ENCODE measurements at places on chromosomes 12 and 14.

- no peak for DNase-seq
Observed at GRCh38 chr14:65620195-65620594, 207.7 kb downstream of the FUT8 start.

GRCh38 chr12:116673681-116674111 lies 64.2 kb downstream of the SPRING1 start:
- no peak for DNase-seq

- no peak for DNase-seq
Observed at GRCh38 chr14:56208520-56208919, 90.3 kb downstream of the PELI2 start.

- DNase-seq, result no peak
Observed at GRCh38 chr14:36221112-36221511, 44.6 kb upstream of the PTCSC3 start.

GRCh38 chr14:100372357-100373048 lies 49.4 kb downstream of the SLC25A47 start:
- DNase-seq, result no peak

DNA sequence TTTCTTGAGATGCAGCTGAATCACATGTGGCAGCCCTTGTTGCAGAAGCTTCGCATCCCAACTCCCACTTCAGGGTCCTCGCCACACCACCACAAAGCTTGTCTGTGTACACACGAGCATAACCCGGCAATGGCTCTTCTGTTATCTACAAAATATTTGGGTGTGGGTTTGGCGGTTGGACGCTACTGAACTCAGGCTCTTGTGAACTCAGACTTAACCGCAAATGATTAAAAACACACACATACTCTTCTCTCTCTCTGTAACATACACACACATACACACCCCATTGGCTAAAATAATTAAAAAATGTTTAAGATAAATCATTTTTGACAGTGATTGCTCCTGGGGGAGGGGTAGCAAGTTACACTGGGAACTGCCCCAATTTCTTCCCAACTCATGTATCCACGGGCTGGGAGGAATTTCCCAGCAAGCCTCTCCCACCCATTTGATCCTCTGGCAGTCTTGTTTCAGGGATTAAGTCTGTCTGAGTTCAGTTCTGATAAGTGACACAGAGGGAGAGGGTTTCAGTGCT lies 63.7 kb upstream of the MANSC4 start:
- DNase-seq, result no peak

DNA sequence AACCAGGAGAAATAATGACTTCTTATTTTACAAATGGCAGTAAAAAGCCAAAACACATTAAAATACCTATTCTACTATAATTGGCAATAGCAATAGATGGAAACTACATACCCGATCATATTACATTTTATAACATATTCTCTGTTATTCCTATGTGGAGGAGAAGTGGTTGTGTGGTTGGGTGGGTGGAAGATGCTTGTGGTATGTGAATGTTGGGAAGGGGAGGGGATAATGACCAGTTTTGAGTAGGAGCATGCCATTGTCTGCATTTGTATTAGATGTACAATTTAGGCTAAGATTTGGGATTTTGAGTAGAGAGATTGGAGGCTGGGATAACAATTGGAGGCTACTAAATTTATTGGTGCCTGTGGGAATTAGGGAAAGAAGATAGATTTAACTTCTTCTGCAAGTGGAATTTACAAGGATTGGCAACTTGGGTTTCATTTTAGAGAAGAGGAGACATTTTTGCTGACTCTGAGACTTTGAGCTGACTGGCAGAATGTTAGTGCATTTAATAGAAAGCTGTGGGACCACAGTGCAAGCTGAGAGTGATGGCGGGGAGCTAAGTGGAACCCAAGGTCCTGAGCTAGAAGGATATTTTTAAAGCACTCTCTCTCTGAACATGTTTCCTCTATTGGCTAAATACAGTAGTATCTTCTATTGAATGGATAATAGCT lies 65.2 kb downstream of the SLC16A7 start:
- DNase-seq, result no peak

- DNase-seq, result no peak
Observed at GRCh38 chr14:72788972-72789728, 104.8 kb downstream of the DPF3 start.

GRCh38 chr12:84362552-84362897 lies 550.1 kb downstream of the SLC6A15 start:
- DNase-seq, result no peak

- DNase-seq, result no peak
Observed at GRCh38 chr12:55681142-55682077, 26.3 kb downstream of the ITGA7 start.

DNA sequence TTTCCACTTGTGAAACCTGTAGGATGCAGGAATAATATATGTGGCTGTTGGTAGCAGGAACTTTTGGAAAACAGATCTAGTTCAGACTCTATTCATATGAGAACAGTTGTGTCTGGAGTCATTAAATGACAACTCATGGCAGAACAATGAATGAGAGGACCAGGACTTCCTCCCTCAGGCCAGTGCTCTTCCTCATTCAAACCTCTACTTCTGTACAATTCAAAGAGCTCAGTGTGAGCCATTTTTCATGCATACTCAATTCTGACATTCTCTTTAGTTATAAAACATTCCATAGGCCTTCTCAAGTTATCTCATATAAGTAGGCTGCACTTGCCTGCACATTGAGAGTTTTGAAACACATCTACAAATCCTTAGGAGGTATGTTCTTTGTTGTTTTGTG lies 1526.6 kb upstream of the FLRT2 start:
- no peak for DNase-seq

- peak; percentile 52 for DNase-seq
Observed at GRCh38 chr14:38505221-38505972, 249.5 kb upstream of the CLEC14A start.

DNA sequence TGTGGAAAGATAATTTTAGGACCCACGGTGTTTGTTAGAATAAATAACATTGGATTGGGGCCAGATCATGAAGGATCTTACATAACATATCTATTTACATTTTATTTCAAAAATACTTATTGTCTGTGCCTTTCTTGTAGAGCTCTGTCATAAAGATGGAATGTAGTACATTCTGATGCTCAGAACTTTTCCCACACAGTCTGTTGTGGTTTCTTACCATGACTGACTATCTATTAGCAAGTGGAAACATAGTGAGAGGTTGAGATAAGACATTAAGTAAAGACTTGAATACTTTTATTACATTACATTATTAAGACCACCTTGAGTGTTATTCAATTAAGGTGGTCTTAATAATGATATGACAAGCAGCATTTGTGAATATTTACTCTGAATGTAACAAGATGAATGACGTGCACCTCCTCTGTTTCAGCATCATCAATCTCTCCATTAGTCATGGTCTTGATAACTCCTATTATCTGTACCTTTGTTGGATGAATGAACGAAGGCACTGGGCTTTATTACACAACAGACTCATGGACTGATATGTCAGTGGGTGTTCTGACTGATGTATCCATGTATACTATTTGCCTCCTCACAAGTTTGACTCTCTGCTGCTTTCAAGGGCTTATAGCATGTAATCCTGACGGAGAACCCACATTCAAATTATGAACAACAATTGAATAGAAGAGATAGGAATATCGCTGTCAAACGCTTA lies 883.0 kb upstream of the FLRT2 start:
- no peak for DNase-seq

- DNase-seq, result no peak
Observed at GRCh38 chr12:132476038-132476414, 13.9 kb upstream of the FBRSL1 start.

- no peak for DNase-seq
Observed at GRCh38 chr14:75311356-75311755, 32.7 kb downstream of the FOS start.

DNA sequence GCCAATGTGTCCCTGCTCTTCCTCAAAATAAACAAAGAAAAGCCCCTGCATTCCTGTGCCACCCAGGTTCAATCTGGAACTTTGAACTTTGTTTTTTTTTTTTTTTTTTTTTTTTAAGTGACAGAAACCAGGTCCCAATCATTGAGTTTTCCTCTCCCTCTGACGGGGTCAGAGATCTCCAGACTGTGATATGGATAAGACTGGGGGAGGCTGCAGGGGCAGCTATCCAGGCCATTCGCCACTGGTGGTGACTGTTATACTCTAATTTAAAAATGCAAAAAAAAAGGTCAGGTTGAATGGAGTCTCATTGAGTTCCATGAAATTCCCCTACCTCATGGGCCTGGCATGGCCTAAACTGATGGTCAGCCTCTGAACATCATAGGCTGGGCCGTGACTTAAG lies 57.0 kb downstream of the TMX1 start:
- DNase-seq, result no peak

DNA sequence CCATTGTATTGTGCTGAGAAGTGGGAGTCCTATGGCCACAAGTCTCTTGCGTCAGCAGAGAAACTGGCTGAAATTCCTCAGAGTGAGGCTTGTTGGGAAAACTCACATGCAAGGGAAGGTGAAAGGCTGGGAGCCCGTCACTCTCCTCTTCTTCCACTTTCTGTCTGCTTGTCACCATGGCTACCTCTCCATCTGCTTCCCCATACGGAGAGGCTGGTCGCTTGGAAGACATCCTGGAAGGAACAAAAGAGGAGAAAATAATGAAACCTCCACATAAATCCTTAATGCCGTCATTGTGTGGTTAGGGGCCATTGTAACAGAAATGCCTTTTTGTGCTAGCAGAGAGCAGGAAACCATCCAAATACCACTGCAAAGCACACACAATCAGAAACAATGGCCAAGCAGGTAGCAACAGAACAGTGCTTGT lies 53.7 kb downstream of the SOX5 start:
- DNase-seq, result no peak

GRCh38 chr12:5364036-5364770 lies 67.7 kb upstream of the NTF3 start:
- DNase-seq, result no peak

DNA sequence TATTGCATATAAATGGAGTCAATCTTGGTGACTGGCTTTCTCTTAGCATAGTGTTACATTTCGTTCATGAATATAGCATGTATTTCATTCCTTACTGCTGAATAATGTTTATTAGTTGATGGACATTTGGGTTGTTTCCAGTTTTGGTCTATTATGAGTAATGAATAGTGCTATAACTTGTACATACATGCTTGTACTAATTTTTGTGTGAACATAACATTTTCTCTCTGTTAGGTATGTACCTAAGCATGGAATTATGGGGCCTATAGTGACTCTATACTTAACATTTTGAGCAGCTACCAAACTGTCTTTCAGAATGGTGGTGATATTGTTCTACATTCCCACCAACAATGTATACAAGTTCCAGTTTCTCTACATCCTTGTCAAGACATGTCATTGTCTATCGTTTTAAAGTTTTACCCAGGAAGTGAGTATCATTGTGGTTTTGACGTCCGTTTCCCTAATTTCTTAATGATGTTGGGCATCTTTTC lies 23.1 kb downstream of the ATP2A2 start:
- DNase-seq, result no peak

DNA sequence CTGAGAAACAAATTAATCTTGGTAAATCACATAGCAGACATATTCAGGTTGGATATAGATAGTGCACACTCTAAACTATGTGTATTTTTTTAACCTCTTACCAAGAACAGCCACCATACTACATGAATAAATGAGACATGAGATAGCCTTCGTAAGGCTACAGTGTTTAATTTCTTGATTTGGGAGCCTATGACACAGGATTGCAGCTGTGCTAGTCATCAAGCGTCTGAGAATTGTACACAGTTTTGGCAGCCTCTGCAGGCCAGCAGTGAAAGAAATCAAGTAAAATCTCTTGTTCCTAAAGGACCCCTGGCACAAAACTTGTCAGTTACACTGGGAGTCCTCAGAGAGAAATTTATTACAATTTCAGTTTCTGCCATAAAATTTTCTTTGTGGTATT lies 236.1 kb downstream of the C12orf50 start:
- no peak for DNase-seq

- DNase-seq, result no peak
Observed at GRCh38 chr12:4933411-4933810, 23.7 kb downstream of the KCNA1 start.

- no peak for DNase-seq
Observed at GRCh38 chr14:90299408-90299807, 32.3 kb downstream of the NRDE2 start.
